ENCODE measurements at places on chromosomes 4 and X.
A peak's percentile ranks its signal among the peaks of the same experiment; 100 is the strongest.

GRCh38 chr4:34932591-34932990, 1311.7 kb downstream of the ARAP2 start:
- DNase-seq = no peak

DNA sequence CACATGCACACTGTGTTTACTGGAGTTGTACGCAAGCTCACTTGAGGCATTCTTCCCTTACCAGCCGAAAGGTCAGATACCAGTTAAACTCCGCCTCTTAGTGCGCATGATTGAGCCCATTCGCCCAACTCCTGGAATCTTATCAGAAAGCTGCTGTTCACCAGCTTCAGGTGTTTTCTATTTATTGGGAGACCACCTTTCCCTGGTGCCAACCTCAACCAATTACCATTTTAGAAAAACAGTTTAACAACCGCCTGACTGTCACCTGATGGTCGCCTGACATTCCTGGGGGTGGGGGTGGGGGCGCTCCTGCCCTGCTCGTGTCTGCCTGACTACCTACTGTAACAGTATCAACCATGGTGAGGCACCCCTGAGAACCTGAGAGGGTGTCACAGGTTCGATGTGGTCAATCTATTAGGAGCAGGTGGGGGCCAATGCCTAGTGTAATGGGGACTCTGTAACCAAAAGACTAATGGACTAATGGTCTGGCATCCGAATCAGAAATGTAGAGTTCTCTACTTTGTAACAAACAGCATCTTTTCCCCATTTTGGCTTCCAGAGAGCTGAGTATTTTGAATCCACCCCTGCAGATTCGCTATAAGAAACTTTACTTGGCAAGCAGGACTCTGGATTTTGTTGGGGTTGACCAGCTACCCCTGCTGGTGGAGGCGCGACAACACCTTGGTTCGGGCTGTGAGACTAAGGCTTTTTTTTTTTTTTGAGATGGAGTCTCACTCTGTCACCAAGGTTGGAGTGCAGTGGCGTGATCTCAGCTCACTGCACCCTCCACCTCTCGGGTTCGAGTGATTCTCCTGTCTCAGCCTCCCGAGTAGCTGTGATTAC, 58.2 kb upstream of the ZNF157 start:
- peak; percentile 64 for DNase-seq

DNA sequence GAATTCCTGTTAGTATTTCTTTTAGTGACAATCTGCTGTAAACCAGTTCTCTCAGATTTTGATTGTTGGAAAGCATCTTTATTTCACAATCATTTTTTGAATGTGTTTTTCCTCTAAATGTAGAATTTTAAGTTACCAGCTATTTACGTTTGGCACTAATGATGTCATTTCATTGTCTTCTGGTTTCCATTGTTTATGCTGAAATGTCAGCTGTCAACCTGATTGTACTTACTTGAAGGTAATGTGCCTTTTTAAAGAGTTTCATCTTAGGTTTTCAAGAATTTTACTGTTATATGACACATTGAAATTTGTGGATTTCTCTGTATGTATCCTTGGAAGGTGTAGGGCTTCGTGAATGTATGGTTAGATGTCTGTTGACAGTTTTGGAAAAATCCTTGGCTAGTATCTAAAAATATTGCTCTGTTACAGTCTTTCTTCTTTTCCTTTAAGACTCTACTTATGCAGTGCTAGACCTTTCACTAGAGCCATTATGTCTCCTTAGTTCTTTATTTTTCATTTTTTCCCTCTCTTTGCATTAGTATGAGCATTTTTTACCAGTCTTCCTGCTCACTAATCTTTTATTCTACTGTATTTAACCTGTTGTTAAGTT, 30.4 kb downstream of the SMAD1 start:
- peak; percentile 16 for DNase-seq

DNA sequence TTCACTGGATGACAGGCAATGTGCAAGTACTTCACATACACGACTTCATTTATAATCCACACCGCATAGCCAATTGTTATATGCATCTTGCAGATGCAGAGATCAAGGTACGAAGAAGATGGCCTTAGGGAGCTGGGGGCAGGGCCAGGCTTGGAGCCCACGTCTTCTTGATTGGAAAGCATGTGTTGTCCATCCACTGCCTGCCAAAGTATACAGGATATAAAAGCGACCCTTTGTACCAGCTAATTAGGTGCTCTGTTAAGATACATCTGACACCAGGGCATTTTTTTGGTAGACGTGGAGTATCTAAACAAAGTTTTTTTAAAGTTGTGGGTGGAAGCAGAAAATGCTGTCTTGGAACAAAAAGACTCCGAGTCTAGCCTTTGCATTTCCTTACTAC, 1.4 kb downstream of the C4orf36 start:
- DNase-seq = peak; percentile 29

GRCh38 chrX:101368800-101369199, 17.2 kb downstream of the BTK start:
- DNase-seq = no peak

All from eye (tissue), 1 donor.